ENCODE measurements at places on chromosomes 13 and 19.
A peak's percentile ranks its signal among the peaks of the same experiment; 100 is the strongest.

DNA sequence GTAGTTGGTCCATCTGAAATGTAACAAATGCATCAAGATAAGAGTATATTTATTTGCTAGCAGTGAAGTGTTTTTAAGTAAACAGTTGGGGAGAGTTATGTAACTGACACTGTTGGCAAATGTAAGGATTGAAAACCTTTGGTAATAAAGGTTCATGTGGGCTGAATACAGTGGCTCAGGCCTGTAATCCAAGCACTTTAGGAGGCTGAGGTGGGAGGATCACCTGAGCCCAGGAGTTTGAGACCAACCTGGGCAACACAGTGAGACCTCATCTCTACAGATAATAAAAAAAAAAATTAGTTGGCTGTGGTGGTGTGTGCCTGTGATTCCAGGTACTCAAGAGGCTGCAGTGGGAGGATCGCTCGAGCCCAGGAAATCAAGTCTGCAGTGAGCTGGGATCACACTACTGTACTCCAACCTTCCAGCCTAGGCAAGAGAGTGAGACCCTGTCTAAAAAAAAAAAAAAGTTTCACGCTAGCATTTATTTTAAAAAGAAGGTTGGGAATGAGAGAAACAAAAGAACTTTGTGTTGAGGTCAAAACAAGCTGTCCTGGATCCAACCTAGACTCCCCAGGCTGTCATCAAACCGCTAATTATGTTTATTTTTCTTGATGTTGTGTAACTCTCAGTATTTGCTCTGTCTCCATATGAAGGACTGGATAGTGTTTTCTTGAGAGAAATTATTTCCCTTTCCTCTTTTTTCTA is 20.7 kb downstream of the SETDB2 start:
- DNase-seq = no peak

- peak; percentile 3 for DNase-seq
Measured at GRCh38 chr13:107650081-107650701, 565.1 kb downstream of the LIG4 start.

DNA sequence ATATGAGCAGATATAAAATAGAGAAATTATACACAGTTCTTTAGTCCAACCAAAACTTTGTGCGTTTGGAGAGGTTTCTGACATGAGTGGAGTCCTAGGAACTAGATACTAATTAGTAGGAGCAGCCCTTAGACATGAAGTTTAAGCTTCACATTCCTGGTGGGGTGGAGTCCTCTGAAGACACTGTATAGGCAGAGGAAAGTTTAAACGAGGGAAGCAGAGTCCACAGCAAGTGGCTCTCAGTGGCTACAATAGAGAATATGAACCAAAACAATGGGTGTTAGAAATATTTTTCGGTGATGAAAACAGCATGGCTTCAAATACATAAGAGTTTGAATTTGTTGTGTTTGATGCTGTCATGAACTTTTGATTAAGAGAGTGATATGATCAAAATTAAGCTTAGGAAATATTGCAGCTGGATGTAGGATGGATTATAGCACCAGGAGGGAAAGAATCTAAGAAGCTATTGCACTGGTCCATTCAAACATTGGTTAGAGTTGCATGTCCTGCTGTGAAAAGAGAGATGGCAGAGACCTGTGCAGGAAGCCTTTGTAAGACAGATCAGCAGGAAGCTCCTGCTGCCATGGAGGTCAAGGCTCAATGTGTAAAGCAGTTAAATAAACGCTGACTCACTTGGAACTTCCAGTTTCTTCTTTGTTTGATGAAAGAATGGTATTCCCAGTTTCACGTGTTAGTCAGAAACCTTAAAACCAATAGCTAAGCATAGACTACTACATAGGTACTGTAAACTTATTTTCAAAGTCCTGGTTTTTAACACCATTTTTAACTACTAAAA is 175.2 kb downstream of the TDRD3 start:
- DNase-seq = no peak

DNA sequence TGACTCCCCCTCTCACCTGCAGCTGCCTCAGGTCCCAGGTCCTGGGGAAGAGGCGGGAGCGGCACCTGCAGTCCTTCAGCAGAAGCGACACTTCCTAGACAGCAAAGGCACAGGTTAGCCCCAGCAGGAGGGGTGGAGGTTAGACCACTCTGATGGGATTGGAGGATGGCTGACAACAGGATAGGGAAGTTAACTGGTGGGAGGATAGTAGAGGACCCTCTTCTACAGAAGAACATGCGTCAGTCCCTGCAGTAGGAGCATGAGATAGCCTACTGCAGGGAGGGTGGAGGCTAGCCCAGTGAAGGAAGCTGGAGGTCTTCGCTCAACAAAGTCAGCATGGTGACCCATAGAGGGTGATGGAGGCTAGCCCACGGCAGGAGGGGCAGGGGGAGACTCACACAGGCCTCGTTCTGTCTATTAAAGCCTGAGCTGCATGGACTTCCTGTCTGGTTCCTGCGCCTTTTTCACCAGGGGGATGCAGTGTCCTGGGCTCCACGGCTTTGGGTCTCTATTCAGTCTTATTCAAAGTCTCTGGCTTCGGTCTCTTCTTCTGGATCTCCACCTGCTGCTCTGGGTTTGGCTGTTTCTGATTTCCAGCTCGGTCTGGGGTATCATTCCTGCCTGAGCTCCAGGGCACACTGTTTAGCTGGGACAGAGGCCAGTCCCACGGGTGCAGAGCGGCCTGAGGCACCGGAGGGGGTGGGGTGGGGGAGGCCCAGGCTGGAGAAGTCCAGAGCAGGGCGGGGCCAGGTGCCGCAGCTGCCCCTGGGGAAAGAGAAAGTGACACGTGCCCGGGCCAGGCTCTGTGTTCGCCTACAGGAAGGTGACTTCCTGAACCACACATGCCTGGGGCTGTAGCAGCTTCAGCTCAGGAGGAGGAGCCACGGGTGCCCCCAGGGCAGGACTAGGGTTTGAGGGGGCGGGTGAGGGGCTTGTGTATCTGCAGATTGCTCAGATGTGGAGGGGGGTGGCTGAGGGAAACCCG is 7.3 kb downstream of the IFNL3 start:
- no peak for DNase-seq

- no peak for DNase-seq
Measured at GRCh38 chr13:99150575-99151361, 49.9 kb upstream of the UBAC2 start.

- no peak for DNase-seq
Measured at GRCh38 chr13:77386046-77386445, 59.2 kb upstream of the MYCBP2 start.

DNA sequence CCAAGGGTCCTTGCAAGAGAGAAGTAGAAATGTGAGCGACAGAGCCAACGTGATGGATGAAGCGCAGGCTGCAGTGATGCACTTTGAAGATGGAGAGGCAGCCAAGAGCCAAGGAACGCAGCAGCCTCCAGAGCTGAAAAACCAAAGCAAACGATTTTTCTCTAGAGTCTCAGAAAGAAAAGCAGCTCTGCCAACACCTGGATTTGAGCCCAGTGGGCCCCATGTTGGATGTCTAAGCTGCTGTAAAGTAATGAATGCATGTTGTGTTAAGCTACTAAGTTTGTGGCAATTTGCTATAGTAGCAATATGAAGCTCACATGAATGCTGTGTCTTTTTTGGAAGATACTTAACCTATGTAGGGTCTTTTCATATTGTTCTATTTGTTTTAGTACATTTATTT is 894.3 kb downstream of the EFNB2 start:
- DNase-seq = no peak

- DNase-seq = no peak
Measured at GRCh38 chr13:56314765-56315164, 826.0 kb upstream of the PRR20A start.

GRCh38 chr13:94710881-94711560 is 1.3 kb downstream of the SOX21 start:
- no peak for DNase-seq

DNA sequence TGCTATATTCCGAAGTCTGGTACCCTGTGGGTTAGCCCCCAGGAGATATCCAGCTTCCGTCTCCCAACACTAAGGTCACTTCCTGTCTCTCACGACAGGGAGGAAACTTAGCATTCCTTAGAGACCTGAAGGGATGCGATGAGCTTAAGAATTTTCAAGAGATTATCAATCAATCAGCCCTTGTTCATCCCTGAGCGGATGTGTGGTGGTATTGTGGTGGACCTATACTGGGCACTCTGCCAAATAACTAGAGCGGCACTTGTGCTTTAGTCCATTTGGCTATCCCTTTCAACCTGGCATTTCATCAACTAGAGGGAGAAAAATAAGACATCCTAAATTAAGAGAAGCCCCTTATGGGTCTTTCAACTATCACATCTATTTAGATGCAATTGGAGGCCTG is 30.9 kb upstream of the ZNF562 start:
- no peak for DNase-seq

GRCh38 chr19:1094978-1095701 is at the start of gene POLR2E:
POLR2E (minus strand) TSS chr19:1095375; CDS start chr19:1095315, 60 bp downstream.
- peak; percentile 90 for DNase-seq

- DNase-seq = no peak
Measured at GRCh38 chr13:44458313-44458975, 84.8 kb downstream of the SERP2 start.

- DNase-seq = no peak
Measured at GRCh38 chr19:31231237-31231636, 118.0 kb downstream of the TSHZ3 start.

GRCh38 chr13:107099661-107100060 is 531.7 kb upstream of the ARGLU1 start:
- DNase-seq = no peak

DNA sequence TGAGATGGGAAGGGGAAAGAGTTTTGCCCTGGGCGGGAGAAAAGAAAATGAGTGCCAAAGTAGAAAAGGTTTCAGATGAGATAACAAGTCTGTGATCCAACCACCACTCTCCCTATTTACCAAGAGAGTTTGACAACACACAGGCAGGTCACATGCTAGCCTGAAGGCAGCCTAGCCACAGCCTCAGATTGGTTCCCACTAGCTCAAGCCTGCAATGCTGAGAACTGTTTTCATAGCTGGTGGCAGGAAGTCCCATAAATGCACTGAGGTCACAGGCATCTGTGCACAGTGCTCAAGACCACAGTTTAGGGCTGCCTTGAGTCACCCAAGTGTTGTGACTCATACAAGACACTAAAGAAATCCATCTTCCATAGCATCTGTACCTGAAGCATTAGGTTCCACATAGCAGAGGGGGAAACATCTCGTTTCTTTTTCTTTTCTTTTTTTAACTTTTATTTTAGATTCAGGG is 18.5 kb upstream of the POP4 start:
- DNase-seq = no peak

DNA sequence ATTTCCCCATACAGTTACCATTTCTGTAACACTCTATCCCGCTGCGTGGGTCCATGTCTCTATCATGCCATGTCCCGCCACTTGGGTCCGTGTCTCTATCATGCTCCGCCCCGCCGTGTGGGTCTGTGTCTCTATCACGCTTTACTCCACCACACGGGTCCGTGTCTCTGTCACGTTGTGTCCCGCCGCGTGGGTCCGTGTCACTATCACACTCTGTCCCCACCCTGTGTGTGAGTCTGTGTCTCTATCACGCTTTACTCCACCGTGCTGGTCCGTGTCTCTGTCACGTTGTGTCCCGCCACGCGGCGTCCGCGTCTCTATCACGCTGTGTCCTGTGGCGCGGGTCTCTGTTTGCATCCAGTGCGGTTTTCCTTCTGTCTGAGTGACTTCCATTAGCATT is 11.6 kb downstream of the ADPRHL1 start:
- DNase-seq = no peak

GRCh38 chr19:35083691-35084508 is 31.7 kb upstream of the FXYD3 start:
- no peak for DNase-seq
